ENCODE measurements at places on chromosomes 7 and 10.

DNA sequence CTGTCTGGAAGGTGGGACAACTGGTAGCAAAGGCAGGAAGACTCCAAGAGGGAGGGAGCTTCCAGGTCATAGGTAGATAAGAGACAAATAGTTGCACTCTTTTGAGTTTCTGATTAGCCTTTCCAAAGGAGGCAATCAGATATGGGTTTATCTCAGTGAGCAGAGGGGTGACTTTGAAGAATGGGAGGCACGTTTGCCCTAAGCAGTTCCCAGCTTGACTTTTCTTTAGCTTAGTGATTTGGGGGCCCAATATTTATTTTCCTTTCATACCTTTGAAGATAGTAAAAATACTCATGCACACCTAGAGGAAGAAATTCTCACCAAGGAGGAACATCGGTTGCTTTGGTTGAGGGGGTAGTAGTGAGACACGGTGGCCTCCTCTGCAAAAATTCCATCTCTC, 212.1 kb upstream of the SVIL start:
- H3K27ac ChIP-seq, result no peak overlapping the region
- H3K27me3 ChIP-seq, result peaks cover 60% of the 10 kb centered on the region
- peaks cover 6% of the 10 kb centered on the region for H3K4me1 ChIP-seq
- H3K4me3 ChIP-seq, result no peak overlapping the region
- no peaks in the 10 kb centered on the region for H3K36me3 ChIP-seq
- DNase-seq, result no peak

- peak overlapping the region; percentile 75 for H3K27ac ChIP-seq
- no peak overlapping the region for H3K4me3 ChIP-seq
- H3K27me3 ChIP-seq, result no peaks in the 10 kb centered on the region
- H3K4me1 ChIP-seq, result peaks cover 14% of the 10 kb centered on the region
- peak; percentile 73 for DNase-seq
These were observed 42.1 kb upstream of the MKLN1 start for GRCh38 chr7:131285556-131285955.

GRCh38 chr10:71588685-71589084, 130.9 kb downstream of the C10orf105 start:
- DNase-seq, result no peak
- H3K27ac ChIP-seq, result no peak overlapping the region
- peaks cover 35% of the 10 kb centered on the region for H3K27me3 ChIP-seq
- no peaks in the 10 kb centered on the region for H3K36me3 ChIP-seq

- no peak overlapping the region for H3K27ac ChIP-seq
- H3K36me3 ChIP-seq, result no peaks in the 10 kb centered on the region
- no peak overlapping the region for H3K4me3 ChIP-seq
- H3K27me3 ChIP-seq, result no peaks in the 10 kb centered on the region
- H3K4me1 ChIP-seq, result no peaks in the 10 kb centered on the region
- no peak for DNase-seq
These were observed 544.2 kb upstream of the PHF14 start for GRCh38 chr7:10429511-10429910.

GRCh38 chr10:121485436-121486139, 112.7 kb downstream of the FGFR2 start:
- H3K4me3 ChIP-seq, result no peak overlapping the region
- H3K4me1 ChIP-seq, result no peaks in the 10 kb centered on the region
- H3K27me3 ChIP-seq, result no peaks in the 10 kb centered on the region
- H3K36me3 ChIP-seq, result no peaks in the 10 kb centered on the region

- DNase-seq, result no peak
- no peaks in the 10 kb centered on the region for H3K4me1 ChIP-seq
- no peaks in the 10 kb centered on the region for H3K36me3 ChIP-seq
- no peak overlapping the region for H3K27ac ChIP-seq
These were observed 21.4 kb upstream of the ZNF273 start for GRCh38 chr7:64881461-64882287.

DNA sequence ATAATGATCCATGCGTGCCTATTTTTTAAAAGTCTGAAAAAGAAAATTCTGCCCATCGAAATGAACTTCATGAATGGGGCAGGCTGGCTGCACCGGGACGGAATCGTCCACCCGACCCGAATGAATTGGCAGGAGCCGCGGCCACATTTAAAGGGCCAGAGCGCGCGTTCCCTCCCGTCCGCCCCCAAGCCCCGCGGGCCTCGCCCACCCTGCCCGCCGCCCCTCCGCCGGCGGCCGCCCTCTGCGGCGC, 319 bp upstream of the GATA3 start:
- 0 out of 2 replicates have a peak, but pooled peaks cover 3% of the 10 kb centered on the region for H3K4me1 ChIP-seq
- no peaks in the 10 kb centered on the region for H3K36me3 ChIP-seq
- H3K4me3 ChIP-seq, result peak overlapping the region; percentile 57
- H3K27me3 ChIP-seq, result peaks cover 77% of the 10 kb centered on the region

DNA sequence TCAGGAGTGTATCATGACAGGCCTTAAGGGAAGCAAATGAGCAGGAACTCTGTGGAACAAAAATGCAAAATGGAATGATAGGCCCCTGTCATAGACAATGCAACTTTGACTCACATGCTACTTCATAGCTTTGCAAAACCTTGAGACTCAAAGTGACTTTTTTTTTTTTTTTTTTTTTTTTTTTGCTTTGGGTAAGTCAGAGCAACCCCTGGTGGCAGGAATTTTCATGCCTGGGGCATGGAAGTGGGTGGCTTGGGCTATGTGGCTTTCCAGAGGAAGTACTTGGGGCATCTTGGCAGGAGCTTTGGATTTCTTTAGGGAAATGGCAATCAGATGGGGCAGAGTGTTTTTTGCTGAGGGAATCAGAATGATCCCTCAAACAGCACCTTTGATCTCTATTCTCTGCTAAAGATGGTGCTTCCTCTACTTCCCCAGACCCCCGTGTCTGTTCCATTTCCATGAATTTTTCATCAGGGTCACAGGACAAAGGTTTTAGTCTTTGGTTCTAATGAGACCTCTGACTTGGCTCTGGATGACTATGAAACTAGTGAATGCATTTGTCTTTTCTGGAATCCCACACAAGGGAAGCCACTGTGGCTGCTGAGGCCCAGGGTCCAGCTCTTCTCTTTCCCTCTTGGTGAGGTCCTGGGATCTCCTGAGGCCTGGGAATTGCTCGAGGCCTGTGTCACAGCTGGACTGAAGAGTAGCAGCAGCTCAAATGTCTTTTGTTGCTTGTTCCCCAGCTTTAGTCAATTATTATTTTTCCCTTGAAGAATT, 62.8 kb downstream of the TACC2 start:
- no peak overlapping the region for H3K4me3 ChIP-seq
- H3K27me3 ChIP-seq, result no peaks in the 10 kb centered on the region
- H3K27ac ChIP-seq, result peak overlapping the region; percentile 40
- peak; percentile 85 for DNase-seq
- H3K36me3 ChIP-seq, result no peaks in the 10 kb centered on the region

GRCh38 chr10:79434223-79434687, 11.2 kb downstream of the ZCCHC24 start:
- peak overlapping the region; percentile 52 for H3K4me3 ChIP-seq
- H3K4me1 ChIP-seq, result peaks cover 75% of the 10 kb centered on the region
- H3K36me3 ChIP-seq, result peaks cover 8% of the 10 kb centered on the region
- peak; percentile 68 for DNase-seq

DNA sequence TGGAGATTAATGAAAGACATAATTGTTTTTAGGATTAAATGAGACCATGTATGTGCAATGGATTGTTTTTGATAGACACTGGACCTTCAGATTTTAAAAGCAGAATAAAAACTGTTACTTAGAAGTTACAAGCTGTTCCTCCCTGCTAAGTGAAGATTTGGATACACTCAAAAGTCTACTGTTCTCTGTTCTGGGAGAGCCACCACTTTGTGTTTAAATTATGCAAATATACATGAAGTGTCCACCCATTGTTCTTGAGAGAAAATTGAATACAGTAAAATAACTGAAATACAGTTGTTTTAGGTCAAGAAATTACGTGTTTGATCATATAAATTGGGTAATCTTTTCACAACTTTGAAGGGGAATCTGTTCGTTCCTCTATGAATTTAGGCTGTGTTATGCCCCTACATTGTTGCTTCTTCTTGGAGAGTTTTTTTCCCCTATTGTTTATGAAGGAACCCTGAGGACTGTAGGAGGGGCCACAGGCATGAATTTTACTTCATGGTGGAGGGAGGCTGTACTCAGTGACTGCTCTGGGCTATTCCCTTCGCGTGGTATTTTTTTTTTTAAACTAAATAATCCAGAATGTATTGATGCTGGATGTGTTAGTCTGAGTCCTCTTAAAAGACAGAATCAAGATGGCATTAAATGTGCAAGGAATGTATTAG, 18.6 kb upstream of the VCL start:
- no peak overlapping the region for H3K4me3 ChIP-seq
- H3K36me3 ChIP-seq, result no peaks in the 10 kb centered on the region
- DNase-seq, result no peak
- H3K27ac ChIP-seq, result no peak overlapping the region
- no peaks in the 10 kb centered on the region for H3K4me1 ChIP-seq
